EL (cell line): ENCODE measurements at places on chromosomes 12 and 14.
A peak's percentile ranks its signal among the peaks of the same experiment; 100 is the strongest.

GRCh38 chr12:114123108-114123507, 157.0 kb upstream of the RBM19 start:
- no peak for DNase-seq

DNA sequence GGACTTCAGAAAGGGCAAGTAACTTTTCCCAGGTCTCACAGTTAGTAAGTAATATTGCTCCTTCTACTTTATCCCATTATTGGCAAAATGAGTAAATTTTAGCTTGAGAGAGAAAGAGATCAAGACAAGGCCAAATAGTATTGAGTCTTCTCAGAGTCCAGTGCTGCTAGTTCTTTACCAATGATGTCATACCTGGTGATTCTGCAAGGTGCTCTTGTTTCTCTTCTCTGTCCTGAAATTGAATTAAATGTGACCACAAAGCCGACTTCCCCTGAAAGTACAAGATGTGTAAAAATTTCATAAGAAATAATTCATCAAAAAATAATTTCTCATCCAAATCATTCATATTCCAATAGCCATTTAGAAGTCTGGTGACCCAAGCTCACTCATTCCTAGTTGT, 97.5 kb upstream of the SINHCAF start:
- DNase-seq: no peak

DNA sequence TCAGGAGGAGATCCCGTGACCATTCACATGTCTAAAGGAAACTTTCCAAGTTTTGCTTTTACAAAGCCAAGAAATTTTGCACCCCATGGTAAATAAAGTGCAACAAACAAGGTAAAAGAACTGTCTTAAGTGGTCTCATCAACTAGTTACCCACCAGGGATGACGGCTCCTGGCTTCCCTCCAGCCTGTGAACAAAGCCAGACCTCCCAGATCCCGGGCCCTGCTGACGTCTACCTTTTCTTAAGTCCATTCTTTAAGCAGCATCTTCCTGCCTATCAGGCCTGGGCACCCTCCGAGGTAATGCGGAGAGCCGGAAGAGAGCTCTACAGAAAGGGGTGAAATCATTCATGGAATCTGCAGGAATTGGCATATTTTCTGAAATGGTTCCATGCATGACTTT, 58.0 kb upstream of the DAAM1 start:
- DNase-seq: no peak

DNA sequence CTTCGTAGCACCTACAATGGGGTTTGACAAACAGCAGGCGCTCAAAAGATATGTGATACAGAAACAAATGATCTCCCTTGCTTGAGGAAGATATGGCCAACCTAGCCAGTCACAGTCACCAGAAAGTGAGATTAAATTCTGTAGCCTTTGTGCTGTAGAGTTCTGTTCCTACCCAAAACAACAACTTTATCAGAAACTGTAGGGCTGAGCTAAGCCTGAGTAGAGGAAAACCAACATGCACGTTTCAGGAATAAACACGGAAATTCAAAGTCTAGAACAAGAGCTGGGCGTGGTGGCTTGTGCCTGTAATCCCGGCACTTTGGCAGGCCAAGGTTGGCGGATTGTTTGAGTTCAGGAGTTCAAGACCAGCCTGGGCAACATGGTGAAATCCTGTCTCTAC, 23.0 kb downstream of the AICDA start:
- no peak for DNase-seq

- DNase-seq: no peak
Observed at GRCh38 chr14:51774209-51774608, 86.2 kb upstream of the GNG2 start.

GRCh38 chr12:75481774-75482173, 1.2 kb downstream of the GLIPR1 start:
- DNase-seq: peak; percentile 74

DNA sequence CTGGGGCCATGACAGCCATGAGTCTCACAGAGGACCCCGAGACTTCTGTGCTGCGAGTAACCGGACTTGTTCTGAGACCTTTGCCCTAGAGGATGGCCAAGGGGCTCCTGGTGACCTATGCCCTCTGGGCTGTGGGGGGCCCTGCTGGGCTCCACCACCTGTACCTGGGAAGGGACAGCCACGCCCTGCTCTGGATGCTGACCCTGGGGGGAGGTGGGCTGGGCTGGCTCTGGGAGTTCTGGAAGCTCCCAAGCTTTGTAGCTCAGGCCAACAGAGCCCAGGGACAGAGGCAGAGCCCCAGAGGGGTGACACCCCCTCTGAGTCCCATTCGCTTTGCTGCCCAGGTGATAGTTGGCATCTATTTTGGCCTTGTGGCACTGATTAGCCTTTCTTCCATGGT, 2.1 kb downstream of the DNAJC22 start:
- no peak for DNase-seq

- DNase-seq: no peak
Observed at GRCh38 chr12:89325495-89325894, 26.8 kb downstream of the DUSP6 start.

- DNase-seq: no peak
Observed at GRCh38 chr12:125125271-125125670, 60.0 kb downstream of the AACS start.

DNA sequence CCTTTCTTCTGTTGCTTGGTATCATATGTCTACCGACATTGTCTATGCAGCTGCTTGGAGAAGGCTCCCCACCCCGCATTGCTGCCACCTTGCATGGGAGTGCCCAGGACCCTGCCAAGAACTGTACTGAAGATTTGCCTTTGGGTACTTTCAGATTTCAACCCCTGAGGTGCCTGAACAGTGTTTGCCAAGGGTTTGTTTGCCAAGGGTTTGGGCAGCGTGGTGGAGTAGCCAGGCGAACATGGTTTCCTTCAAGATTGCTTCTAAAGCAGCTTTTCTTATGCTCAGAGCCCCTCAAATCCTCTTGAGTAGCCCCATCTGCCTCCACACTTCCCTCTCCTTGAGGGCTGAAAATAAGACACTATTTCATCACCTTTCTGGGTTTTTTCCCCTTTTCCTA, 25.3 kb upstream of the CRY1 start:
- DNase-seq: no peak

DNA sequence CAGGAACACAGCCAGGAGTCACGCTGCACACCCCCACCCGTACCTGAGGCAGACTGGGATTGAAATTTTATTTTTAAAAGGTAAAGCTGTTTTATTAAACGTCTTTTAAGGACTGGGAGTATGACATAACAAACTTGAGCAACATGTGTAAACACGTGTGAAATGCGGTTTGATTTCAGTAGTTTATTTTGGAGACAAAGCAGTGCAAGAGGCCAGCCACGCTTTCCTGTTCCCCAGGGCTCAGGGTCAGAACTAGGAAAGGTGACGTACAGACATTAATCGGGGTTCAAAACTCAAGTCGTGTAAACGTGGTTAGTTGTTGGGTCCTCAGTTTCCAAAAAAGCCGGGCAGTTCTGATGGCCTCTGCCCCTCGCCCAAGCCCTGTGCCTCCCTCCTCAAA, 16.7 kb downstream of the CHGA start:
- DNase-seq: no peak

DNA sequence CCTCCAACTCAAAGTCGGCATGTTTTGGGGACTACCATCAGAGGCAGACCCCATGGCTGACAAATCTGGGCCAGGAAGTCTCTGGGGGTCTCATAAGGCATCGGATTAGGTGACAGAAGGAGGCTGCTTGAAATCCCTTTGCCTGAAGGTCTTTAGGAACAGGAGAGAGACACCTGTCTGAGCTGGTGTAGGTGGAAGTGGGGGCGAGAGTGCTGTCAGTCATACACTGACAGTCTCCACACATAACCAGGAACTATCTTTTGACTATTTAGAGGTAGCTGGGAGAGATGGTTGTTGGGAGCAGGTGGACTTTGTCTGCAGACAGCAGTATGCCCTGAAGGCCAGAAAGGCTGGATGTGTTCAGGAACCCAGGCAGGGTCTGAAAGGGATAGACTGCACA, 98.7 kb downstream of the PRMT8 start:
- DNase-seq: no peak

DNA sequence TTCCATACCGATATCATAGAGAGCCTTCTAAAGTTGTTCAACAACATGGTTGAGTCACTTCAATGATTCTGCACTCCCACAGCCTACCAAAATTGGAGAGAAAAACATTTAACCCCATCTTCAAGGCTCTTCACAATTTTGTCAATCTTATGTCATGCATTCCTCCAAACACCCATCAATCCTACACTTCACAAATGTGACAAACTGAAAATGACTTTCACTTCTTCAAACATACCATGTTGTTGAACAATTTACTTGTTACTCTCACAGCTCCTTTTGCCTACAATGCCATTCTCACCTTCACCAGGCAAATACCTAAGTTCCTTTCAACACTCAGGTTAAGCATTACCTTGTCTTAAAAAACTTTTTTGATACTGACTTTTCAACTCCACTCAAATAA, 88.0 kb downstream of the OSBPL8 start:
- DNase-seq: no peak

DNA sequence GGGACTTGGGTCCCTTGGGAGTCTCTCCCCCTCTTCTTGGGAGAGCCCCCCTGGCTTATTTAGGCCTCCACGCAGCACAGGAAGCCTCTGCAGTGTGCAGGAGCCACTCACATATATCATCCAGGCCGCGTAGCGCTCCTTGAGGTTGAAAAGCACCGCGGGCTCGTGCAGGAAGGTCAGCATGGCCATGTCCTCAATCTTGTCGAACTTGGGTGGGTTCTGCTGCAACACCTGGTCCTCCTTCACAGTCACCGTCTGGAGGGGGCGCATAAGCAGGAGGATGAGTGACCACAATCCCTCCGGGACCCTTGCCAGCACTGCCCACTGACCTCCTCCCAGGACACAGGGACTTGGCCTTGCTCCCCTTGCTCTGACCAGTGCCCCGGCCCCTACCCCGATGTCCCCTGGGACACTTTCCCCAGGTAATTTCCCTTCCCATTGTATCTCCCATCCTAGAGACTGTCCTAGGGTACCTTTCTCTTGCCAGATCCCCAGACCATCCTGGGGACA, 2.5 kb downstream of the MYH6 start:
- DNase-seq: no peak

DNA sequence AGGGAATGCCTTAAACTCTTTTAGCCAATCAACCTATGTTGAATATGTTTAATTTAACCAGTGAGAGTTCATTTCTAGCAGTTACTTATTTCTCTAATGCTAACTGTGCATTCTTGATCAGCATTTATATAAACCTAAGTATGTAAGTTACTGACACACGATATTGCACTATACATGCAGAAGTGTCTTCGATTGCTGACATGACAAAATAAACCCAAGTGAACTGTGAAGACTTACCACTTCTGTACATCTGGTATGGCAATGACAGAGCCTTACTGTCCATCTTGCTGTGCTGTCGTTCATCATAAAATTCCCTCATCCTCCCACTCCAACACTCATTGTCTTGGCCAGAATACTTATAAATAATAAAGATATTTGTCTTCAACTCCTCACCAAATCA, 131.8 kb downstream of the TSHR start:
- no peak for DNase-seq

- DNase-seq: no peak
Observed at GRCh38 chr14:68526512-68527091, 266.3 kb downstream of the ZFP36L1 start.

DNA sequence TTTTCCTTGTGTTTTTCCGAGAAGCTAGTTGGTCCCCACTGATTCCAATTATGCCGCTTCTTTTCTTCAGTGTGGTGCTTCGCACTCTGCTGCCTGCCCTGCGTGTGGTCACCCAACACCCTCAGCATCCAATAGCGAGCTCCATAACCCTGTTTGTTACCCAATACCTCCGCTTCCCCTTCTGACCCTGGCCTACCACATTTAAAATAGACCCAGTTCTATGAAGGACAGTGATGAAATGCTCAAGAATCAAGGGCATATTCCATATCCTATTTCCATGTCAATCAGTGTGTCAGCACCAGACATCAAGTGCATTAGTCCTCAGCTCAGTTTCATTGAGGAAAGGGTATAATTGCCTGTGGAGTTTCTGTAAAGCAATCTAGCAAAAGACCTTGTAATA, 9.5 kb downstream of the NDRG2 start:
- DNase-seq: no peak

GRCh38 chr12:5794156-5794555, 150.9 kb downstream of the ANO2 start:
- DNase-seq: no peak

DNA sequence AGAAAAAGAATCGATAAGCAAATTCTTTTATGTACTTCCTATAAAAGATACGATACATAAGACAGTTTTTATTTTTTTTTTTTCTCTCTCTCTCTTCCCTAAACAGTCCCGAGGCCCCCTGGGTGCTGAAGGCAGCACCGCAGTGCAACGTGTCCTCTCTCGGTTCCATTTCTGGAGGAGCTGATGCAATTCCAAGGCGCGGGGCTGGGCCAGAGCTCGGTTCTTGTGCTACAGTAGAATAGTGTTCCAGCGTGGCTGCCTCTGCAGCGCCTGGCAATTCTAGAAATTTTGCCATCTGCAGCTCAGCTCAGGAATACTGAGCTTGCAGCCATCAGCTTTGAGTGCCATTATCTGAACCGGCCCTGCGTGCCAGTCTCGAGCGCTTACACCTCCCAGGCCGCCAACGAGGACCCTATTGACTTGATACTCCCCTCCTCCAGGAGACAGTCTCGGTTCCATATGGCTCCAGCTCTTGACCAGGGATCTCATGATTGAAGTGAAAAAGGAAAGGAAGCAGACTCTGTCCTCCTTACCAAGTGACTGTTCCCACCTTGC, 630 bp downstream of the ALDH1L2 start:
- peak; percentile 79 for DNase-seq

DNA sequence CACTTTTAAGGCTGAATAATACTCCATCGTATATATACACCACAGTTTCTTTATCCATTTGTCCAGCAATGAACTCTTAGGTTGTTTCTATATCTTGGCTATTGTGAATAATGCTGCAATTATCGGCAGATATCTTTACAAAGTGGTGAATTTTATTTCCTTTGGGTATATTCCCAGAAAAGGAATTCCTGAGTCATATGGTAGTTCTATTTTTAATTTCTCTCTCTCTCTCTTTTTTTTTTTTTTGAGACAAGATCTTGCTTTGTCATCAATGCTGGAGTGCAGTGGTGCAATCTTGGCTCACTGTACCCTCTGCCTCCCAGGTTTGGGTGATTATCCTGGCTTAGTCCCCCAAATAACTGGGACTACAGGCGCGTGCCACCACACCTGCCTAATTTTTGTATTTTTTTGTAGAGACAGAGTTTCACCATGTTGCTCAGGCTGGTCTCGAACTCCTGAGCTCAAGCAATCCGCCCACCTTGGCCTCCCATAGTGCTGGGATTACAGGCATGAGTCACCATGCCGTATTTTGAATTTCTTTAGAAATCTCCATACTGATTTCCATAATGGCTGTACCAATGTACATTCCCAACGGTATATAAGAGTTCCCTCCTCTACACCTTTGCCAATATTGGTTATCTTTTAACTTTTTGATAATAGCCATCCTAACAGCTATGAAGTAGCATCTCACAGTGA, 98.4 kb downstream of the EFCAB11 start:
- peak; percentile 85 for DNase-seq
